LoVo (cell line): ENCODE measurements at places on chromosomes 13 and 19.
A peak's percentile ranks its signal among the peaks of the same experiment; 100 is the strongest.

GRCh38 chr19:33247441-33247819, 21.8 kb upstream of the SLC7A10 start:
- no peak for DNase-seq

- no peak for DNase-seq
These were observed 8.3 kb upstream of the RB1 start for GRCh38 chr13:48295271-48295670.

DNA sequence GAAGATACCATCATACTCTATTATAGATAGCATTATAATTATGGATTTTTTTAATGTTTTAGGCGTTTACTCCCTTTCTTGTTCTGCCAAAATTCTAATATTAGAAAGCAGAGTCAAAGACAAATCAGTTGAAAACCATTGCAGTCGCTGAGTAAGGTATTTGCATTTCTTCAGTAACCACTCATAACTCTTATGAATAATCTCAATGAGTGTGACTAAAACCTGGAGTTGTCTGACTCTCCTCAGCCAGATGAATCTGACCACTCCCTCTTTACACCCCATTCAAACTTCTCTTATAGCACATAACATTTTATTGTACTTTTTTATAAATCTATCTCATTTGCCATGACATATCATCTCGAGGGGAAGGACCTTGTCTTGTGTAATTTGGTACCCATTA, 1006.5 kb downstream of the DIAPH3 start:
- DNase-seq: no peak

DNA sequence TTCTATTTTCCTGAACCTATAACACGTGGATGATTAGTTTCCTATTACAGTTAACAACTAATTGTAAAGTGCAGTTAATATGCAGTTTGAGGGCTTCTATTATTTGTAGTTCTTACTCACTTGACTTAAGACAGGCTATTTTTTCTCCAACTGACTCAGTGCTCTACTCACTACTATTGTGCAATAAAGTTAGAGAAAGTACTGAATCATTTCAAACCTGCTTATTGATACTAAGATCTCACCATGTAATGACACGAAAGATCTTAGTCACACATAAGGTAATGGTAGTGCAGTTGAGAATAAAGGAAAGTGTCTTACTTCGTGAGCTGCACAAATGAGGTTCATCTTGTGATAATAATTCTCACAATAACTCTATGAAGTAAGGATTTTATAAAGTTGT, 22.8 kb upstream of the ITM2B start:
- peak; percentile 17 for DNase-seq

- DNase-seq: no peak
These were observed 1446.8 kb downstream of the UQCRFS1 start for GRCh38 chr19:27765912-27766725.

- DNase-seq: peak; percentile 84
These were observed 4.8 kb upstream of the KCNC3 start for GRCh38 chr19:50333737-50334617.

- no peak for DNase-seq
These were observed 10.8 kb downstream of the FFAR2 start for GRCh38 chr19:35458731-35459391.

DNA sequence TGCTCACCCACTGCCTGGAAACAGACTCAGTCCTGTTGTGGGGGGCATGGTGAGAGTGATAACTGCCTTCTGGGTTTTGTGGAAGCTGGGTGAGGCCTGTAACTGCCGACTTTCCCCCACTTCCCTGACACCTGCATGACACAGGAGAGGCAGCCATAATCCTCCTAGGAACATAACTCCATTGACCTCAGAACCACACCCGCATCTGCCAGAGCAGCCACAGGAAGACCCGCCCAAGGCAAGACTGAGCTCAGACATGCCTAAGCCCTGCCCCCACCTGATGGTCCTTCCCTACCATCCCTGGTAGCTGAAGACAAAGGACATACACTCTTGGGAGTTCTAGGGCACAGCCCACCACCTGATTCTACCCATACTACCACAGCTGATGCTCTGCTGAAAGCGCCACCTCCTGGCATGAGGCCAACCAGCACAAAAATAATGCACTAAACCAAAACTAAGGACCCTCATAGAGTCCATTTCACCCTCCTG, 326.7 kb downstream of the RBM26 start:
- peak; percentile 34 for DNase-seq

- DNase-seq: no peak
These were observed 6.8 kb upstream of the UBE2L5 start for GRCh38 chr13:30415430-30416030.

GRCh38 chr19:35702223-35703012, 1.9 kb upstream of the ZBTB32 start:
- peak; percentile 98 for DNase-seq

GRCh38 chr13:85650613-85651012, 148.6 kb downstream of the SLITRK6 start:
- no peak for DNase-seq

DNA sequence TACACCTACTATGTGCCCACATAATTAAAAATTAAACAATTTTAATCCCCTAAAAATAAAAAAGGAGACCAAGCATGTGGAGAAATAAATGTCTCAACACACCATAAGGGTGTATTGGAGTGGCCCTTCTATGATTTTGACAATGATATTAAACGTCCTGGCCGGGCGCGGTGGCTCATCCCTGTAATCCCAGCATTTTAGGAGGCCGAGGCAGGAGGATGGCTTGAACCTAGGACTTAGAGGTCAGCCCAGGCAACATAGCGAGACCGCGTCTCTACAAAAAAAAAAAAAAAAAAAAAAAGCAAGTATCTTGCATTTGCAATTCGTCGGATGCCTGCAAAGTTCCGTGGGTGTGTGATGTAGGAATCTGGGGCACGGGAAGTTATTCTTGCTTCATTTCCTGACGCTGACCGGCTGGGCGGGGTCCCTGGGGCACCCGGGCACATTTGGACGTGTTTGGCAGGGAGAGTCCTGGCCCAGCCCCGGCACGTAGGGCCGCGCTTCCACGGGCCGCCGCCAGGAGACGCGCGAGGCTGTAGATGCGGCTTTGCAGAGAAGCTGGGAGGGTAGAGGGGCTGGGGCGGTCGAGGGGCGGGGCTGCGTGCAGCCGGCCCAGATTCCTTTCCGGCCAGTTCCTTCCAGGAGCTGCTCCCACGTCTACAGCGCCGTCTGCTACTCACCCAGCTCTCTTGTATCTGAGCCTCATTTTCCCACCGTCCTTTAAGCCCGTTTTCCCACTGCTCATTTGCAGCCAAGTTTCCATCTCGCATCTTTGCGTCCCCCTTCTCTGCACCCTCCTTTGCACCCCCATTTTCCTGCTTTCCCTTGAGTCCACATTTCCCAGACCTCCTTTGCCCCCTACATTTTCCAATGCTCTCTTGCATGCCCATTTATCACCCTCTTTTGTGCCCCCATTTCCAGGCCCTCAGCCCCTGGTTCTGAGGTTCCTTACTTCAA, 2.2 kb upstream of the TSPAN16 start:
- DNase-seq: peak; percentile 91

GRCh38 chr13:77267362-77267761, 59.5 kb downstream of the MYCBP2 start:
- no peak for DNase-seq
